ENCODE measurements at places on chromosomes 12 and 14.
A peak's percentile ranks its signal among the peaks of the same experiment; 100 is the strongest.

- no peak for DNase-seq
Measured at GRCh38 chr12:666066-666465, 2.8 kb upstream of the NINJ2 start.

DNA sequence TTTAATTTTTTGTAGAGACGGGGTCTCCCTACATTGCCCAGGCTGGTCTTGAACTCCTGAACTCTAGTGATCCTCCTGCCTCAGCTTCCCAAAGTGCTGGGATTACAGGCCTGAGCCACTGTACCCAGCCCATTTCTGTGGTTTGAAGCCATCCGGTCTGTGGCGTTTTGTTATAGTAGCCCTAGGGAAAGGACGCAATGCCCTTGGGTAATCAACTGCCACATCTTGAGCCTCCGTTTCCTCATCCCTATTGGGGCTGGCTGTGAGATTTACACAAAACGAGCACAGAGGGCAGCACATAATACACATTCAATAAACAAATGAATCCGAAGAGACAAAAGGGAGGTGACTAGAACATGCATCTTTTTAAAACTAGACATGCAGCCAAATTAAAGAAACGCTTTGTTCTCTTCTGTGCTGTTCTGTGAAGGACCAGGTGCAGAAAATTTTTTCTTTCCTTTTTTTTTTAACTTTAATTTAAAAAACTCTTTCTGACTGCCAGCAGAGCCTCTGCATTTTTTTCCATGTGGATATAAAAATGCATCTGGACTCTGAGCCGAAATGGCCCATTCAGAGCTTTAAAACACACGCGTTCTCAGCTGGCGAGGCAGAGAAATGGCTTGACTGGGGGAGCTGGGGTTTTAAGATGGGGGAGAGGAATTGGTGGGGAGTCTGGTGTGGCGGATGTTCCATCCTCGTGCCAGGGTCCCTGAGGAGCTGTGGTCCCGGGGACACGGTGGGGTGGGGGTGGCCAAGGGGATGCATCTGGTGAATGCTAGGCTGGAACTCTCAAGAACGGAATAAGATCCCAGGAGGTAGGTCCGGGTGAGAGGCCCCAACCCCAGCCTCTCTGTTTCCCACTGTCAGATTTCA is 119.0 kb downstream of the RBM19 start:
- no peak for DNase-seq

- no peak for DNase-seq
Measured at GRCh38 chr14:20019257-20019865, at the start of gene OR4K14. Gene OR4K14, minus strand, starts transcription at chr14:20019307. Its CDS starts 4,114 bp downstream, at chr14:20015193.

- DNase-seq, result no peak
Measured at GRCh38 chr14:32572867-32573150, 243.7 kb downstream of the AKAP6 start.

- no peak for DNase-seq
Measured at GRCh38 chr12:124764870-124765580, 98.6 kb downstream of the SCARB1 start.

GRCh38 chr12:122003651-122004611 is 17.8 kb upstream of the BCL7A start:
- peak; percentile 62 for DNase-seq
